ENCODE measurements at places on chromosomes 1 and 21.
A peak's percentile ranks its signal among the peaks of the same experiment; 100 is the strongest.

DNA sequence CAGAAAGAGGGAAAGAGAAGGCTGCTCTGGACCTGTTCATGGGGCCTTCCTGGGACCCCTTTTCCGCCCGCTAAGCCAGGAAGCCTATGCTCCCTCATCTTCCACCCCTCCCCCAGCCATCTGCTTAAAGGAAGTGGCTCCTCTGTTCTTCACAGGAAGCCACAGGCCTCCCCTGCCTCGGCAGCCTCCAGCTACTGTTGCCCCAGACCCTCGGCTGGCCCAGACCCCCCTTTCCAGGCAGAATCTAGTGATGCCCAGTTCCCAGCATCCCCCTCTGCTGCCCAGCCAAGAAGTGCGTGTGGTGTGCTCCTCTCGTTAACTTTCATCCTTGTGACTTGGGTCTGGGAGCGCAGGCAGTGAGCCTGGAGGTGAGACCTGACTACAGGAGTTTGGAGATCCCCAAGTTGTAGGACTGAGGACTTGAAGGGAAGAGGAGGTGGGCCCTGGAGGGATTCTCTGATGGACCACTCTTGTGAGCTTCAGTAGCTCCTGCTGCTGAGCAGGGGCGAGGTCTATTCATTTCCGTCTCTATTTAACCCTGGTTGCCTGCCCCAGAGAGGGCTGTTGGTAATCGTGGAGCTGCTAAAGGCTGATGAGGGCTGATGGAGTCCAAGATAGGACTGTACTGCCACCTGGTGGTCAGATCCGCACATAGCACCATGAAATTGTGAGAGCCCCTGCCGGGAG lies 9.1 kb downstream of the IFI6 start:
- peak; percentile 87 for DNase-seq

GRCh38 chr21:44065428-44065827 lies 41.8 kb upstream of the PWP2 start:
- DNase-seq: peak; percentile 89

DNA sequence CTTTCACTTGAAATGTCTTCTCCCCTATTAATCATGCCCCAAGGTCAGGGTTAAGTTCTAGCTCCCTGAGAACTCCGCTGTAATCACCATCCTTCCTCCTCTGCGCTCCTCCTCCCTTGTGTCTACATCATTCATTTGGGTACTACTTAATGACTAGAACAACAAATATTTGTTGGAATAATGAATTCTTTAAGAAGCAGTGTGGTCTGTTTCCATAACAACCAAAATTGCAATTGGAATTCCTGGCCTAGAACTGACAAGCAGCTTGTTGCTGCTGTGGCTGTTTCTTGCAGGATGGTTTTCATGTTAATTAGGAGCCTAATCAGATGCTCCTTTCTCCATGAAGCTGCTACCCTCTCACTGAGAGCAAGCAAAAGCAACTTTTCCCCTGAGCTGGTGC lies 192.5 kb downstream of the ZZZ3 start:
- DNase-seq: no peak

DNA sequence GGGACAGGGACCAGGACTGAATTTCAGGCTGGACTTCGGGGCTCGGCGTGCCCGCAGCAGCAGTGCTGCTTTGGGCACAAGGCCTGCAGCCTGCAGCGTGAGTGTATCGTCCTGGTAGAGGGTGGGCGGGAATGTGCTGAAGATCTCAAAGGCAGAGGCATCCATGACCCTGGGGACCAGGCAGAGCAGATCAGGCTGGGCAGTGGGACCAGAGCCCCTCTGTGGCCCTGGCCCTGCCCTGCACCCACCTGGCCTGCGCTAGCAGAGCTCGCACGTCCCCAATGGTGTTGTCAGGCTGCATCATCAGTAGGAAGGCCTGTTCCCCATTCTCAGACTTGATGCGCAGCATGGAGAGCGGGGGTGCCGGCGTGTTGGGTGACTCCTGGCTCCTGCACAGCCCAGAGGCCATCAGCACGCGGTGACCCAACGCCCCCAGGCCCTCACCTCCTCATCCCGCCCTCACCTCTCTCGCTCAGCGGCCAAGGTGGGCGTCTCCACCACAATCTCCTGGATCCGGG lies 2.6 kb downstream of the SH3BGRL3 start:
- DNase-seq: no peak

- DNase-seq: peak; percentile 17
Observed at GRCh38 chr1:201530741-201531531, 8.0 kb upstream of the NAV1 start.

DNA sequence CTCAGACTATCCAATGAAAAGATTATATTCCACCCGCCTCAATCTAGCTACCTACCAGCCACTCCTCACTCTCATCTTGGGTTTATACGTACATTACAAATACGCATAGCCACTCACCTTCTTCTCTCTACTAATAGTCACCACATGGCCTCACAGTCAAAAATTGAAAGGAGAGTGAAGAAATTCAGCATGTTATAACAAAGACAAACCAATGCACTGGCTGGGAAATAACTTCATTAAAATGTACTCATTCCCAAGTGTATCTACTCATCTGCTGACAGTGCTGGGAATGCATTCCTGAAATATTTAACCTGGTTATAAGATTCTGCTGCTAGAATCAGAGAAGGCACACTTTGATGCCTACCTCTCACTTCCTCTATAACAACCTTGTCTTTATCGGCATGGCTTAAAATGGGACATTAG lies 6.5 kb downstream of the ZNF644 start:
- no peak for DNase-seq

GRCh38 chr21:39217356-39218081 lies 34.3 kb upstream of the PSMG1 start:
- no peak for DNase-seq

DNA sequence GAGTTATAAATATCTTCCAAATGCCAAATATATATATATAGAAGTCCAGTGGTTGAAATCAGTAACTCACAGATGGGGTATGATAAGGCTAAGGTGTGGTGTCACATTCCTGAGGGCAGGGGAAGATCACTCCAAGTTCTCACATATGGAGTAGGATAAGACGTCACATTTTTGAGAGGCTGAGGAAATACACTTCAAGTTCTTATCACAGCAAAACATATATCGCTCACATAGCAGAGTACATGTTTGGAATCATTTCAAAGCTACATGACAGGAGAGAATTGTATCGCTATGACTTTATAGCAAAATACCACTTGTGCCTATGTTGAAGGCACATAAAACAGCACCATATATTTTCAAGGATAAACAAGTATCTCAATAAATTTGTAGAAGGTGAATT lies 55.1 kb downstream of the RBM11 start:
- no peak for DNase-seq

DNA sequence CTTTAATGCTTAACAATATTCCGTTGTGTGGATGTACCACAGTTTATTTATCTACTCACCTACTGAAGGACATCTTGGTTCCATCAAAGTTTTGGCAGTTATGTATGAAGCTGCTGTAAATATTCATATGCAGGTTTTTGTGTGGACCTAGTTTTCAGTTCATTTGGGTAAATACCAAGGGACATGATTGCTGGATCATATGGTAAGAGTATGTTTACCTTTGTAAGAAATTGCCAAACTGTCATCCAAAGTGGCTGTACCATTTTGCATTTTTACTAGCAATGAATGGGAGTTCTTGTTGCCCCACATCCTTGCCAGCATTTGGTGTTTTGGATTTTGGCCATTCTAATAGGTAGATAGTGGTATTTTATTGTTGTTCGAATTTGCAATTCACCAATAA lies 10.0 kb downstream of the ZSCAN20 start:
- no peak for DNase-seq

- DNase-seq: peak; percentile 86
Observed at GRCh38 chr1:155063550-155064110, at the start of gene EFNA4. TSS of gene EFNA4 (plus strand) at chr1:155063740. CDS start at chr1:155063824, 84 bp downstream.

DNA sequence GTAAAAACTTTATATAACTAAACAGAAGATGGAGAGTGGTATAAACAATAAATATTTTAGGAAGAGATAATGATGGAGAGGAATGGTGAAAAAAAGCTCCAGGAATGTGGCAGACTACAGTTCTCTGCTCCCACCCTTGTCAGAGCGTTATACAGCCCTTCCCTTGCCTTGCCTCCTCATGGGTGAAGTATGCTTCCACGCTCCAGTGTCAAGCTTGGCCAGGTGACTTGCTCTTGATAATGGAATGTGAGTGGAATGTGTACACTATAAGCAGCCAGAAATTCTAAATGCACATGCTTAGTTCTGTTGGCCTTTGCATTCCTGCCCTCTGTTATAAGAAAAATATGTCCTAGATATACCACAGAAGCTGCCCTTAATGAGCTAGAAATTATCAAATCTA lies 24.7 kb upstream of the POGK start:
- DNase-seq: no peak

DNA sequence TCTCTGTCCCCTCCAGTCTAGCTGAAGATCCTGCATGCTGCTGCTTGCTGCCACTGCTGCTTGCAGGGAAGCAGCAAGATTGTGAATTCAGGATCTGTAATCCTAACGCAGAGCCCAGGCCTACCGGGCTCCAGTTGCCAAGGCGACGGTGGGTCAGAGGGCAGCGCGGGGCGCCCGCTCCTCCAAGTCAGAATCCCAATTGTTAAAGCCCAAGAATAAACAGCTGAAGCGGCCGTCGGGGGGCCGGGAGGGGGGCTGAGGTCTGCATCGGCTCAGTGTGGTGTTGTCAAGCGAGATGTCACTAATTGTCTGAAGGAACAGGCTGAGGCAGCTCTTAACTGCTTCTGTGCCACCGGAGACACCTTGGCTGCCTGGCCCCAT lies 36.8 kb downstream of the AHDC1 start:
- DNase-seq: no peak

DNA sequence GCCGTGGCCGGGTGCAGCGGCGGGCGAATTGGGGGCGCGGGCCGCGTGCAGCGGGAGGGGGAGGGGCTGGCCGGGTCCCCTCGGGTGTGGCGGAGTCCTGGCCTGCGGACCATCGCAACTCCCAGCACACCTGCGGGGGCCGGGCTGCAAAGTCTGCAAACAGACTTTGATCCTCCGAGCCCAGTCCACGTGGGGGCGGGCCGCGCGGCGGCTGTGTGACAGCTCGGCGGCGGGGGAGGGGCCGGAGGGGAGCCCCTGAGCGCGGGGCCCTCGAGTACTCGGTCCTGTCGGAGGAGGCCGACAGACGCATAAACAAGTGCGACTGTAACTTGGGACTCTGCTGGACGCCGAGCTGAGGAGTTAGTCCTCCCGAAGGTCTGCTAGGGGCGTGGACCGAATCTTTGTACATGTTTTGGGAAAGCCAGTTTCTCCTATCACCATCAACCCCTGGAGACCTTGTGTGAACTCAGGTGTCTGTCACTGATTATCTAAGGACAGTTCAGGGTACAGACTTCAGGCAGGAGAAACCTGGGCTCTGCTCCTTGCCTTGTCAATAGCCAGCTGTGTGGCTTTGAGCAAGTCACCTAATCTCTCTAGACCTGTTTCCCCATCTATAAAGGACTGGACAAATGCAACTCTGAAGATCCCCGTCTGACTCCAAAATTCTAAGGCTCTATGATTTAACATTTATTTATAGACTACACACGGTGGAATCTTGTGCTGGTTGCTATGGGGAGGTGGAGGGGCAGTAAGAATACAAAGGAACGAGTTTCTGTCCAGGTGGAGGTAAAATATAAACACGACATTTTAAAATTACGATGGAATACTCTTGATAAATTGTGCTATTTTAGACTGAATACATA lies 710 bp upstream of the SLC30A1 start:
- peak; percentile 84 for DNase-seq

GRCh38 chr1:235625340-235625739 lies 24.2 kb downstream of the GNG4 start:
- no peak for DNase-seq

- DNase-seq: no peak
Observed at GRCh38 chr1:100362821-100363466, 10.6 kb downstream of the CDC14A start.

GRCh38 chr1:233473549-233474204 lies 140.2 kb upstream of the KCNK1 start:
- DNase-seq: no peak

DNA sequence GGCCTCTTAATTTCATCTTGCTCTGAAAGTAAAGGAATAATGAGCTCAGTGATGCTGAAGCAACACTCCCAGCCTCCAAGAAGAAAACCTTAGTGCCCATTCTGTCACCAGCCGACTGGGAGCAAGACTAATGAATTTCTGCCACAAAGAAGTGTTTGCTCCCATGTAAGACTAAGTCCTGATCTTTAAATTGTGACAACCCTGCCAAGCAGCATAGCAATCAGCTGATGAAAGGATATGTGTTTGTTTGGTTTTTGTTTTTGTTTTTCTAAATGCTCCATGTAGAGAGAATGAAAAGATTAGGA lies 113.7 kb upstream of the PALMD start:
- DNase-seq: no peak

- DNase-seq: no peak
Observed at GRCh38 chr1:165527251-165528007, 16.4 kb upstream of the LRRC52 start.

DNA sequence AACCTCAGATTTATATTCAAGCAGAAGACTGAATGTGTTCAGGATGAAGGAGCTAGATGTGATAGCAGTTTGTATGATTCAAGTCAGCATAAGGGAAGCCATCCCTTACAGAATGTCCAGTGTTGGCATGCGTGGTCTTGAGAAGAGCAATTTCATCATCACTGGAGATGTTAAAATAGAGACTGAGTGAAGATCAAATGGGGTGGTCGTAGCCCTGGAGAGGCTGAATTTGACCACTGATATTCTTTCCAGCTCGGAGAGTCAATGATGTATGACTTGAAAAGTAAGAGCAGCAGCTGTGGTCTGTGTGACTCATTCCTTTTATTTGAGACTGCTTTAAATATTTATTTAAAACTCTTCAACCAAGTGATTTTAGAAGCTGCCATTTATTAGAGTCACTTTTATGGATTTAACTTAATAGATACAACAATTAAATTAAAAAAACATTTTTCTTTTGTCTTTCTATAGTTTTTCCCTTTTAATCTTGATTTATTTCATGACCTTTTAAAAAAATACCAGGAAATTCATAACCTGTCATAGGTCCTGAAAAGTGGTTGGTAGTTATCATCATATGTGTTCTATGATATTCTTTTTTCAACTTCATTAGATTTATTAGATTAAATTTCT lies 15.5 kb downstream of the FMN2 start:
- DNase-seq: no peak
